M059J (cell line): ENCODE measurements at places on chromosomes 2 and 18. TPM values are rescaled to one million over a fixed set of nuclear protein-coding genes. Genes with fewer than 3 reads are reported as not detected.
A peak's percentile ranks its signal among the peaks of the same experiment; 100 is the strongest.

GRCh38 chr2:36704475-36705150 lies 8.1 kb downstream of the VIT start:
- no peak for DNase-seq

- peak; percentile 99 for DNase-seq
Measured at GRCh38 chr2:127508631-127509034, 17.7 kb downstream of the IWS1 start.

DNA sequence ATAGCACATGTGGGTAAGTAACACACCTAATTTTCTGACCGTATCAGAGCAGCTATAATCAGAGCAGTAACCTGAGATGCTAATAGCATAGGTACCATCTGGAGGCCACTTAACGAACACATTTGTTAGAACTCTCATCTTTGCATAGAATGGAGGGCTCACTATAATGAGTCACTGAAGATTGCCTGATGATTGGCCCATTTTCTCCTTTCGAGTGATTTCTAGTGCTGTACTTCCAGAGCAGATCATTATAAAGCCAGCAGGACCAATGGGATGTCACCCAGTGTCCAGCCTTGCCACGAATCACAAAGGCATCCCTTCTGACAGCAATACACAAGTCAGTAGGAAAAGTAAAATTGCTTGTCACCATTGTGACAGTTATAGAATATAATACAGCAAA lies 81.7 kb upstream of the REV1 start:
- peak; percentile 28 for DNase-seq

- no peak for DNase-seq
Measured at GRCh38 chr2:78890935-78891334, 134.6 kb upstream of the REG3G start.

Gene CD8B2
- total RNA-seq = 0.10 TPM in 1 of 2 replicates, not detected in the other

Gene PSMA8
- total RNA-seq = 0.15 TPM in 1 of 2 replicates, not detected in the other

Gene TSPYL6
- not detected in 2 replicates for total RNA-seq

Gene CLEC4F
- total RNA-seq = not detected in 2 replicates

Gene LCT
- not detected in 2 replicates for total RNA-seq

Gene KIAA2012
- not detected in 2 replicates for total RNA-seq

Gene NEU2
- total RNA-seq = not detected in 2 replicates
